ENCODE measurements at places on chromosomes 1 and 21. TPM values are rescaled to one million over a fixed set of nuclear protein-coding genes. Genes with fewer than 3 reads are reported as not detected.

- no peak for DNase-seq
Observed at GRCh38 chr1:53804791-53805505, 33.1 kb downstream of the NDC1 start.

- DNase-seq = no peak
Observed at GRCh38 chr1:37570528-37571334, 14.0 kb downstream of the DNALI1 start.

GRCh38 chr1:48552420-48552819, 80.4 kb upstream of the SPATA6 start:
- DNase-seq = no peak

DNA sequence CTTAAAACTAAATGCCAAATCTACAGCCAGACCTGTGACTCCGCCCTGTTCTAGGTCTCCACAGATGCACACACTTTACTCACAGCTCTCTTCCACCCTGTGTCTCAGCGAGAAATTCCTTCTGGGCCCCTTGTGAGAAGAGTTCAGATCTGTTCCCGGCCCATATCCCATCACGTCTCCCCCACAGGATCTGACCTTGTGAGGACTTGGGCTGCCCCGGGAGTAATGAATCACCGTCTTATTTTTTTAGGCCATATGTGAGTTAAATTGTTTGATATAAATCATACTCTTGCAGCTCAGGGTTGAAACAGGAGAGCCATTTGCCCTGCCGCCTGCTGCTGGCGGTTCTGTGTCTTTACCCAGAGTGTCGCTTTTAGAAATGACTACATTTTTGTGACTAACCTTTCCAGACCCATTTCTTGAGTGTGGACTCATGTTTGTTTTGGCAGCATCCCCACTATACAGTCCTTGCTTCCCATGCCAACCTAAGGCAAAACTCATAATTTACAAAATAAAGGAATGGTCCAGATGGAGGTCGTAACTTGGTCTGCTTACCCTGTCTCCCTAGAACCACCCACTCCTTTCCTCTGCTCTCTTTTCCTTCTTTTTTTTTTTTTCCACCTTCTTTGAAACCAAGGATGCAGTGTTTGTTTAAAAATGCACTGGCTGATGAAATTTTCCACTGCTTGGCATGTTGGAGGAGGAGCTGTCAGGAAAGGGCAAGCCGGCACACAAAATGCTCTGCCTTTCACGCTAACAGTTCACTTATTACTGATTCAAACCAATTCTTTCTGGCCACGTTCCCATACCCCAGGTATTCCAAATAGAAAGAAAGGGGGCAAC, 98.0 kb upstream of the C1orf105 start:
- peak; percentile 86 for DNase-seq

DNA sequence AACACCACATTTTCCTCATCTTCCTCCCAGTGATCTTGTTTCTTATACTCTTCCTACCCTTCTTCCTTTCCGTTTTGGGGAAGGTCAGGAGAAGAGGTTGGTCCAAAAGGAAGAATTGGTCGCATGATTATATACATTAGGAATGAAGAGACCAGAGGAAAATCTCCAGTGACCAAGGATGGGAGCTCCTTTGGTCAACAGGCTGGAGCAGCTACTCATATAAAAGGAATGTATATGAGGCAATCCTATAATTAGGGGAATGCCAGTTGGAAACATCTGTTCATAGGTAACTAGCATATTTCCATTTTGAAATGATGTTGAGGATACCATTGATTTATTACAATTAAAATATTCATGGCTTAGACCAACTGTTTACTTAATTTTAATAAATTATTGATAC, 114.5 kb downstream of the LRRC40 start:
- DNase-seq = peak; percentile 26

DNA sequence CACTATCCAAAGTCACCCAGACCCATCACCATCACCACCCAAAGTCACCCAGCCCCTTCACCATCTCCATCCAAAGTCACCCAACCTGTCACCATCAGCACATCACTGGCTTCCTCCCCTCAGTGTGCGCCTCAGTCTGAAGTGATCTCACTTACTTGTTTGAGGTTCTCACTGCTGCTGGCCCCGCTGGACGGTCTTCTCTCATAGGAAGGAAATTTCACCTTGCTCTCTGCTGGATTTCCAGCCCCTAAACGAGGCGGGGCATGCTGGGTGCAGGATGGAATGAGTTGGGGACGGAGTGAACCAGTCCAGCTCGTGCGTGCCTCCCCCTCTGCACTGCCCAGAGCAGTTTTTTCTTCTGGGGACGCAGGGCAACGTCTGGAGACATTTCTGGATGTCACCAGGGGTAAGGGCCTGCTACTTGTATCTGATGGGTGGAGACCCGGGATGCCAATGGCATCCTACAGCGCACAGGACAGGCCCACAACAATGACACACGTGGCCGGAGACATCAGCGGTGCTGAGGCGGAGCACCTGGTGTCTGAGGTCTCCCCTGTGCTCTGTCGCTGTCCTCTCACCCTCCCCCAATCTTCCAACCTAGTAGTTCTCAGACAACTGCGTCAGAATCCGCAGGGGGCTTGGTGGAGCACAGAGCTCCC, 38.6 kb downstream of the PDE9A start:
- no peak for DNase-seq

DNA sequence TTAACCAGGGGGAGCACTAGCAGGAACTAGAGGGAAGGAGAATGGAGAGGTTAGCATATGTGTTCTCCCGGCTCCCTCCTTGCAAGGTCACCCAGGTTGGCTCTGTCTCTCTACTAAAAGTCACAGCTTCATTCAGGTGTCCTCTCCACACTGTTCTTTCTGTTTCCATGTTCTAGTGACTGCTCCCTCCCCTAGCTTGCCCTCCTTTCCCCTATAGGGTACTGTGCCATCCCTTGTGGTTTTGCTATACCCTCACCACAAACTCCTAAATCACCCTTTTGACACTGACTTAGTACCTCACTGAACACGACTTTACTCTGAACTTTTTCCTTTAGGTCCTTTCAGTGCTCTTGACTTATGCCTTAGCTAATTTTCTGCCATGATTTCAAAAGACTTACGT, 389.3 kb downstream of the ST6GALNAC3 start:
- no peak for DNase-seq

GRCh38 chr1:29256394-29256793, 20.1 kb downstream of the PTPRU start:
- DNase-seq = no peak

GRCh38 chr1:213060836-213061235, 9.8 kb downstream of the RPS6KC1 start:
- no peak for DNase-seq

GRCh38 chr1:222461941-222462340, 86.0 kb downstream of the HHIPL2 start:
- DNase-seq = no peak

GRCh38 chr1:206591226-206591625, 21.0 kb downstream of the EIF2D start:
- DNase-seq = no peak

DNA sequence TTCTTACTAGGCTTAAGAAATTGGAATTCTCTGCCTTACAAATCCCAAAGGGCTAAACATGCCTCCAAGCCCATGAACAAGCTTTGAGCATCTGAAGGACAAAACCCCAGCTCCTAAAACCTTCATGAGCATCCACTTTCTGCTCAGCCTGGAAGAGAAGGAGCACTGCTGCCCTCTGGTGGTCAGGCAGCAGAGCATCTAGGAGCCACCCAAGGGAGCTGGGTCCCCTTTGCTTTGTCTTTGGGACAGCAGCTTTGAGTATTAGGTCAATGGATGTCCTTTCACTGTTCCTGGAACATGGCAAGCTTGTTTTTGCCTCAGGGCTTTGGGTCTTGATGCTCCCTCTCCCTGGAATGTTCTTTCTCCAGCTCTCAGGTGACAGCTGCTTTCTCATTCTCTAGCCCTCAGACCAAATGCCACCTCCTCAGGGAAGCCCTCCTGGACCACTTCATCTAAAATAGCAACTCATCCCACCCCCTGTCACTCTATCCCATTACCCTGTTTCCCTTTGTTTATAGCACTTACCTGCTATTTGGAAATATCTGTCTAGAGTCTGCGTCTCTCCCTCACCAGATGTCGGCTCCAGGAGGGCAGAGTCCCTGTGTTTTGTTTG, 25.7 kb downstream of the RAB7B start:
- peak; percentile 62 for DNase-seq

- DNase-seq = no peak
Observed at GRCh38 chr1:38831731-38832369, 27.7 kb downstream of the RRAGC start.

DNA sequence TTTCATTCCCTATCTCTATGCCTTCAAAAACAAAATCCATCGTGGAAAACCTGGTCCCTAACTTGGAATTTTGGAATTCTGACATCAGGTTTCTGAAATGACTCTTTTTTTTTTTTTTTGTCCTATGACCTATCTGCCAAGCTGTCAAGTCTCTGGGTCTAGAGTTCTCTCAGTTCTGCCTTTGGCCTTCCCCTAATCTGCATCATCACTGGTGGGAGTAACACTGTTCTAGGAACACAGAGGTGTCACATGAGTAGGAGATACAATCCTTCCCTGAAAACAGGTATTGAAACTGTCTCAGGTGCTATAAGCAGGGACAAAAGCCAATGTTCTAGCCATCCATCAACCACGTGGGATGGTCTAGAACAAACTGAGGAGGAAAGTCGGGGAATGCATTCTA, 142.0 kb upstream of the ATP1B1 start:
- DNase-seq = no peak

GRCh38 chr1:26368486-26368885, 4.1 kb downstream of the ZNF683 start:
- DNase-seq = no peak

DNA sequence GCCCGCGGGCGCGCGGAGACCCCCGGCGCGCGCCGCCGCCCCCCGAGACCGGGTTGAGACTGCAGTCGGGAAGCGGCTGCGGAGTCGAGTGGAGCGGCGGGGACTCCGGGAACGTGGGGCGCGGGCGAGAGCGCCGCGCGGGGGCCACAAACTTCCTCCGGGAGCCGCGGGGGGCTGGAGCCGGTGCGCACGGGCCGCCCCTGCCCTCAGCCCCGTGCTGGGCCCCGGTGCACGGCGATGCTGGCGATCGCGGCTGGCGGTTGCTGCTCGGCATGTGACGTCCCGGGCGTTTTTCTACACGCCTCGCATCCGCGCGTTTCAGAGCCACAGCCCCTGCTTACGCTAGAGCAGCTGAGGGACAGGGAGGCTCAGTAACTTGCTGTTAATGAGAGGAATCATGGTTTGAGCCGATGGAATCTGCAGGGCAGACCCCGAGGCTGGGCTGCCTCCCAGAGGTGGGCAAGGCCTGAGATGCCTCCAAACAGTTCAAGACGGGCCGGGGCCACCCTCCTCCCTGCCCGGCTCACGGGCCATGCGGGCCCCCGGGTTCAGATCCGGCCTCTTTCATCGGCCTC, 520 bp downstream of the TMEM201 start:
- peak; percentile 25 for DNase-seq

DNA sequence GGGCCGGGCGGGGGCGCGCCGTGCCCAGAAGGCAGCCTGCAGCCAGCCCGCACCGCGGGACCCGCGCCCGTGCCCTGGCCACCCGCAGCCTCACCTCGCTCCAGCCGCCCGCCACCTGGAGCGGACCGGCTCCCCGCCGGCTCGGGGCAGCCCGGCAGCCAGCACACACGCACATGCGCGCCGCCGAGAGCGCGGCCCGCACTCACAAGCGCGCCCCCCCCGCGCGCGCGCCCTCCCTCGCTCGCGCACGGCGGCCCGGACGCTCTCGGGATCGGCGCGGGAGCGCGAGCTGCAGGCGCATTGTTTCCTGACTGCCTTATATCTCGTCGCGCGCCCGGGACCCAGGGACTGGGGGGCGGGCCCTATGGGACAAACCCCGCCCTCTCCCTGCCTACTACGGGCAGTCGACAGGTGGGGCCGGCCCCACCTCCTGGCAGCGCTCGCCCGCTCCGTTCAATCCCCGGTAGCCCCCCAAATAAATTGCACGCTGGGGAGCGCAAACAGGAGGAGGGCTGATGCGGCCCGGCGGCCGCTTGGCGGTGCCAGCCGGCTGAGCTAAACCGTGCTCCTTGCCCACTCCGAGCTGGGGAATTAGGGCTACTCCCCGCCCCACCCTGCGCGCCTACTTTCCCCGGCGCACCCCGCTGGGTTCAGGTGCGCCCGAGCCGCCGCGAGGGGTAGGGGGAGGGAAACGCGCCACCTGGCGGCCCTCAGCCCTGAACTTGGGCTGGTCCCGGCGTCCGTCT, at the start of gene MYCL:
MYCL (minus strand) TSS at position 204 of the 746 bp plus-strand sequence. CDS start 483 bp downstream, outside the sequence.
- peak; percentile 73 for DNase-seq

- peak; percentile 48 for DNase-seq
Observed at GRCh38 chr1:210400043-210400840, 71.5 kb downstream of the HHAT start.

LRRC71 gene
- not detected for total RNA-seq

SETSIP gene
- total RNA-seq = not detected

PRDM16 gene
- not detected for total RNA-seq

COL6A1 gene
- total RNA-seq = 868 TPM

TNN gene
- total RNA-seq = not detected

LCE6A gene
- total RNA-seq = not detected

S100A9 gene
- not detected for total RNA-seq

LENEP gene
- total RNA-seq = not detected

ADAMTS1 gene
- total RNA-seq = 172 TPM

ATP1A4 gene
- not detected for total RNA-seq

PTPRU gene
- total RNA-seq = 3.4 TPM

CHRM3 gene
- total RNA-seq = 0.03 TPM
